ENCODE measurements at places on chromosomes 7 and 10. TPM values are rescaled to one million over a fixed set of nuclear protein-coding genes. Genes with fewer than 3 reads are reported as not detected.
A peak's percentile ranks its signal among the peaks of the same experiment; 100 is the strongest.

GRCh38 chr7:153398789-153399553 lies 639.4 kb downstream of the ACTR3B start:
- H3K27ac ChIP-seq, result no peak overlapping the region
- no peak for DNase-seq
- H3K36me3 ChIP-seq, result no peaks in the 10 kb centered on the region
- no peak overlapping the region for H3K4me3 ChIP-seq

DNA sequence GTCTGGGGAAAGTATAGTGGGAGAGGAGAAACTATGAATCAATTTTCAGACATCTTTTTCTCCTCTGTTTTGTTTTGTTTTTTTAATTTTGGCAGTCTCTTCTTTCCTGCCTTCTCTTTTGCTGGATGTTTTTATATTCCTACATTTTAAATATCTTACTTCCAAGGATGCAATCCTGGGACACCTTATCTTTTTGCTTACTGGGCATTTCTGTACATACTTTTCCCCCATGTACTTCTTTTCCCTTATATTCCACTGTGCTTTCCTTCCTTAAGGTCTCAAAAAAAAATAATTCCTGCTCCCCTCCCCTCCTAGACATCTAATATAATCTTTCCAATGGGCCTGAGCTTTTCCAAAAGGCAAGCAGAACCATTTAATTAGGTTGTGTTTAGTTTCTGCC lies 701.1 kb downstream of the NRG3 start:
- no peak overlapping the region for H3K27ac ChIP-seq
- no peak overlapping the region for H3K4me3 ChIP-seq
- no peaks in the 10 kb centered on the region for H3K36me3 ChIP-seq
- H3K4me1 ChIP-seq, result no peaks in the 10 kb centered on the region
- no peaks in the 10 kb centered on the region for H3K27me3 ChIP-seq

SP8 gene
- total RNA-seq, result not detected

PDK4 gene
- 79.5 TPM for total RNA-seq

- H3K27ac ChIP-seq, result no peak overlapping the region
- H3K27me3 ChIP-seq, result no peaks in the 10 kb centered on the region
- no peak overlapping the region for H3K4me3 ChIP-seq
- no peak for DNase-seq
These were observed 444.4 kb downstream of the GATA3 start for GRCh38 chr10:8498881-8499280.

DNA sequence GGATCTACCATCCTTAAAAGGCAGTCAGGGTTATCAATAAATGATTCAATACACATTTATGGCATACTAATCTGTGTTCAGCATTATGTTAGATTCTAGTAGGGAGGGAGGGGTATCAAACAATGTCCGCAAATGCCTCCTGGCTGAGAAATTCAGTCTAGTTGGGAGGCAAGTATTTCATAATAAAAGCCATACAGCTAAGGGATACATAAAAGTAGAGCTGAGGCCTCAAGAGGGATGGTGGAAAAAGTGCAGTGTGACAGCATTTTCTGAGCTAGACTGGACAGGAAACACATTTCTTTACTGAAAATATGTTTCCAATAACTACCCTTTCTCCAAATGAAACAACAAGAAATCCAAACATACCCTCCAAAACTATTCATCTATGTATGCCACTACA lies 152.8 kb upstream of the LRRN3 start:
- H3K36me3 ChIP-seq, result no peaks in the 10 kb centered on the region
- no peak for DNase-seq
- no peaks in the 10 kb centered on the region for H3K27me3 ChIP-seq
- H3K4me3 ChIP-seq, result no peak overlapping the region

DNA sequence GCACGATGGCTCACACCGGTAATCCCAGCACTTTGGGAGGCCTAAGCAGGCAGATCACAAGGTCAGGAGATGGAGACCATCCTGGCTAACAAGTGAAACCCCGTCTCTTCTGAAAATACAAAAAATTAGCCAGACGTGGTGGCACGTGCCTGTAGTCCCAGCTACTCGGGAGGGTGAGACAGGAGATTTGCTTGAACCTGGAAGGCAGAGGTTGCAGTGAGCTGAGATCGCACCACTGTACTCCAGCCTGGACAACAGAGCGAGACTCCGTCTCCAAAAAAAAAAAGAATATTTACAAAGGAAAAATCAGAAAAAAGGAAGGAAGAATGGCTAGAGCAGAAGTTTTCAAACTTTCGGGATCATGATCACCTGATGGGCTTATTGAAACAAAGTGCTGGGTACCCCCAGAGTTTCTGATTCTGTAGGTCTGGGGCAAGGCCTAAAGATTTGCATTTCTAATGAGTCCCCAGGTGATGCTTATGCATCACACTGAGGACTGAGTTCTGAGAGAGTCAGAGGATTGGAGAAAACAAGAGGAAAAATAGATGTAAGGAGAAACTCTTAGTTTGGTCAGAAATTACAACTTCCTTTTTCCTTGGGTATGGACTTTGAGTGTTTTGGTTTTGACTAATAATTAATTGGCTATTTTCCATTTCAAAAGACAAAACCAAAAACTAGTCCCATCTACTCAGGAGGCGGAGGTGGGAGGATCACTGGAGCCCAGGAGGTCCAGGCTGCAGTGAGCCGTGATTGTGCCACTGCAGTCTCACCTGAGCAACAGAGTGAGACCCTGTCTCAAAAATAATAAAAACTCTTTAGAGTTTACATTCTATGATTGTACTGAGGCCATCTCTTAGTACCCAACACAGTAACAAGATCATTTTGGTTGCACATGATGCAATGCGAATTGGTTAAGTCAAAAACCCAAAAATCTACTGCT lies 14.4 kb downstream of the MARCHF5 start:
- H3K27me3 ChIP-seq, result no peaks in the 10 kb centered on the region
- DNase-seq, result no peak
- peaks cover 4% of the 10 kb centered on the region for H3K4me1 ChIP-seq
- H3K36me3 ChIP-seq, result no peaks in the 10 kb centered on the region
- H3K4me3 ChIP-seq, result no peak overlapping the region

DNA sequence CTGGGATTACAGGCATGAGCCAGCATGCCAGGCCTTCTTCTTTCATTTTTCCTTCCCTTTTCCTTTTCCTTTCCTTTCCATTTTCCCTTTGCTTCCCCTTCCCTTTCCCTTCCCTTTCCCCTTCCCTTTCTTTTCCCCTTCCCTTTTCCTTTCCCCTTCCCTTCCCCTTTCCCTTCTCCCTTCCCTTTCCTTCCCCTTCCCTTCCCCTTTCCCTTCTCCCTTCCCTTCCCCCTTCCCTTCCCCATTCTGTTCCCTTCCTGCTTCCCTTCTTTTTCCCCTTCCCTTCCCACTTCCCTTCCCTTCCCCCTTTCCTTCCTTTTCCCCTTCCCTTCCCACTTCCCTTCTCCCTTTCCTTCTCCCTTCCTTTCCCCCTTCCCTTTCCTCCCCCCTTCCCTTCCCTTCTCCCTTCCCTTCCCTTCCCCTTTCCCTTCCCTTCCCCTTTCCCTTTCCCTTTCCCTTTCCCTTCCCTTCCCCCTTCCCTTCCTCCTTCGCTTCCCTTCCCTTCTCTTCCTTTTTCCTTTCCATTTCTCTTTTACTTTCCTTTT lies 712.2 kb upstream of the POM121L12 start:
- H3K27ac ChIP-seq, result no peak overlapping the region
- H3K27me3 ChIP-seq, result no peaks in the 10 kb centered on the region
- no peaks in the 10 kb centered on the region for H3K36me3 ChIP-seq

POU6F2 gene
- total RNA-seq, result not detected

GRCh38 chr7:46201961-46202360 lies 280.9 kb upstream of the IGFBP3 start:
- no peaks in the 10 kb centered on the region for H3K4me1 ChIP-seq
- no peak for DNase-seq
- no peak overlapping the region for H3K27ac ChIP-seq
- H3K27me3 ChIP-seq, result no peaks in the 10 kb centered on the region
- no peak overlapping the region for H3K4me3 ChIP-seq

DNA sequence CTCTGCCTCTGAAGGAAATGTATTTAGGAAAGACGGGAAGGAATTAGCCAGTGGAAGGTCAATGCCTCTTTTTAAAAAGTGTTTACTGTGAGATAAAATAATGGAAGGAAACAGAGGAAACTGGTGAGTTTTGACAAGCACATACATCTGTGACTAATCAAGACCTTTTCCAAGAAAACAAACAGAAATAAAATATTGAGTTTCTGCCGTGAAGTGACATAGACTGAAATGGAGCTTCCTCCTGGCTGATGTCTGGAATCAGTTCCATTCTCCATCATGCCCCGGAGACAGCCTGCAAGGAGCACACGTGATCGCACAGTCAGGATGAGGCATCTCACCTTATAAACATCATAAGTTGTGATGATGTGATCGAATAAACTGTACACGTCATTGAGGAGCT lies 30.7 kb downstream of the TECTB start:
- no peaks in the 10 kb centered on the region for H3K36me3 ChIP-seq
- H3K4me3 ChIP-seq, result no peak overlapping the region
- H3K27me3 ChIP-seq, result no peaks in the 10 kb centered on the region

SPDYE5 gene
- not detected for total RNA-seq

PPP1R17 gene
- not detected for total RNA-seq

GRCh38 chr7:24854866-24855265 lies 97.6 kb upstream of the GSDME start:
- H3K27ac ChIP-seq, result no peak overlapping the region
- no peaks in the 10 kb centered on the region for H3K27me3 ChIP-seq
- H3K36me3 ChIP-seq, result no peaks in the 10 kb centered on the region
- DNase-seq, result no peak
- no peaks in the 10 kb centered on the region for H3K4me1 ChIP-seq

- H3K36me3 ChIP-seq, result no peaks in the 10 kb centered on the region
- H3K4me1 ChIP-seq, result peaks cover 47% of the 10 kb centered on the region
- no peaks in the 10 kb centered on the region for H3K27me3 ChIP-seq
- H3K4me3 ChIP-seq, result peak overlapping the region; percentile 91
- H3K27ac ChIP-seq, result no peak overlapping the region
These were observed 1.1 kb downstream of the FAM133B start for GRCh38 chr7:92589056-92589455.

AKR1C2 gene
- total RNA-seq, result 44.9 TPM

DNA sequence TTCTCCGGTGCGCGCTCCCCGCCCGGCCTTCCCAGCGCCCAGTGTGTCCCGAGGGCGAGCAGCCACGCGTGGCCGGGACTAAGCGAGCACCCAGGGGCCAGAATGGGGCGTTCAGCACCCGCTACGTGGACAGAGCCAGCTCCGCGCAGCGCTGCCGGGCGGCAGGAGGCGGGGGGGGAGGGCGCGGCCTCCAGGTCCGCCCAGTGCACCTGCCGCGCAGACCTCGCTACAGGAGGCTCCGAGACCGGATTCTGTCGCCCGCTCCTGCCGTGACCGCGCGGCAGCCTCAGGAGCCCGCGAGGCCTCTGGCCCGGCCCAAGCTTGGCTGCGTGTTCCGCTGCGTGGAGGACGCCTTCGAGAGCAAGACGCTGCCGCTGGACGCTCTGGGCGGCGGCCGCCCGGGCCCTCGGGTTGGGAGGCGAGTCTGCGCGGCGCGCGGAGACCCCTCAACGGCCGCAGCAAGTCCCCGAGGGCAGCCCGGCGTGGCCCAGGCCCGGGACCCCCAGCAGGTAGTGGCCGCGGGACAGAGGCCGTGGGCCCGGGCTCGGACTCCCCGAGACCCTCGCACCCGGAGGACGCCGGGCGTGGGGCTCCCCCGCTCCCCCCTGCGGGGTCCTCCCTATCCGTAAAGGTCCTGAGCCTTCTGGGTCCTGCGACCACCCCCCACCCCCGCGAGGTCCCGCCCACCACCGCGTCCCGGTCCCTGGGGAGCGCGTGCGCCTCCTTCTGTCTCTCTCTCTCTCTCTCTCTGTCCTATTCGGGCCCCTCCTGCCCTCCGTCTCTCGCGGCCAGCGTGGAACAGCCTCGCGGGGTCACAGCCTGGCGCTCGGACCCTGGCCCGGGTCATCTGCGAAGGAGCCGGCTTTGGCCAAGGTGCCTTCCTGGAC lies 904 bp upstream of the DPYSL4 start:
- peaks cover 7% of the 10 kb centered on the region for H3K4me1 ChIP-seq
- H3K4me3 ChIP-seq, result peak overlapping the region; percentile 61
- H3K27me3 ChIP-seq, result peaks cover 13% of the 10 kb centered on the region
- no peak overlapping the region for H3K27ac ChIP-seq
- no peak for DNase-seq

DNA sequence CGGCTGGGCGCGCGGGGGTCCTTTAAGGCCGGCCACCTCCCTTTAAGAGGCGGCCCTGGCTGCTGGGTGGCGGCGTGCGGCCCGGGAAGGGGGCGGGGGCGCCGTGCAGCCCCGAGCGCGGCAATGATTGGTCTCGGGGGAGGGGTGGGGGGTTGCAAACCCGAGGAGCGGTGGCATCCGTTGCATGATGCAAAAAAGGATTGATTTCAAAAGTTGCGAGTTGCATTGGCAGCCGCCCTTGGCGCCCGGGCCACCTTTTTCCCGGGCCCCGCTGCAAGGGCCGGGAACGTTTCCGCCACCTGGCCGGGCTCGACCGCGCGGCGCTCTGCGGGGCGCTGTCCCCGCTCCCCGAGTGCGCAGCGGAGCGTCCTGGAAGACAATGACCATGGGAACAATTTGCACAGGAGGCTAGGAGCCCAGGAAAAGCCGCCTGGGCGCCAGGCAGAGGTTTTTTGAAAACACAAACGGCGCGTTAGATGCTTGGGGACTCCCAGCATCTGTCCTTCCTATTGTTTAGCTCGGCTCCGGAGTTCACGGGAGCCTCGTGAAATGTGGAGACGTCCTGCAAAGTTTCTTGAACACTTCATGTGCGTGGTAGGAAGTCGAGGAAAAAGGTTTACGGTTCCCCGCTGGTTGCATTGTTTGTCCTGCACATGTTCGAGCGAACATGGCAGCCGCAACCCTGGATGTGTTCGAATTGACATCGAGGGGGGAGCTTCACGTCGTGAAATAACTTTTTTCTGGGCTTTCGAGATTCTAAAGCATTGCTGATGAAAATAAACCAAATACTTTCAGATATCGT lies at the start of gene SEPHS1:
Gene SEPHS1, minus strand, starts transcription at position 78 of the 802 bp plus-strand sequence. CDS start 3,343 bp downstream, outside the sequence.
- H3K4me3 ChIP-seq, result peak within 1 kb of the TSS; percentile 96
- H3K27me3 ChIP-seq, result peaks cover 7% of the 10 kb centered on the region
- no peaks in the 10 kb centered on the region for H3K36me3 ChIP-seq
- peak within 1 kb of the TSS; percentile 92 for H3K27ac ChIP-seq
- peak; percentile 12 for DNase-seq

GRID1 gene
- total RNA-seq, result 0.85 TPM

DNA sequence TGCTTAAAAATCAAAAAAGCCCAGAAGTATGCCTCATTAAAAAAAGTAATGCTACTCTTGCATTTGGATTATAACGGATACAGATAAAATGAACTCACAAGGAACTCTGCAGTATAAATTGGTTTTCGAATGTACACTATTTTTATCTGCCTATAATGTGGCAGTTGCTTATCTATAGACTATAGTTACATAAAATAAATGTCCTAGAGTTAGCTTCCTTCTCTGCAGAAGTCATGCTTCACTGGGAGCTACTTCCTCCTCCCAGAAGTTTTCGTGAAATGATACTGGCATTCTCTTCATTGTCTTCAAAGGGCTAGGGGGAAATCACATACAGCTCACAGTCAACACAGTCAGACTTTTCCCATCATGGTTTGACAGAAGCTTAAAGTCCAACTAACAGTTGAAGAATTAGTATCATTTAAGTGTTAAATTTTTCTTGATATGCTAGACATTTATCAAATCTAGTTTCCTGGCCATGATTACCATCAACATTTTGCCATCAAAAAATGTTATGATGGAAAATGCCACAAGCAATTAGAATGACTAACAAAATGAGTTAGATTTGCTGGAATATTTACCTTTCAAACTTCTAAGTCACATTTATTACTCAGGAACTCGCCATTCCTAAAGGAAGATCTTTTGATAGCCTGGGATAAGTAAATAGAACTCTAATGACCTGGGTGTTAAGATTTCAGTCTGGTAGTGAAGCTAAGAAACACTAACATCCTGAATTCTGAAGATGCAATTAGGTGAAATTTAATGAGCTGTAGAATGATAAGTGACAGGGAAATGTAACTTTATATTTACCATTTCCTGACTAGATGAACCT lies 87.3 kb upstream of the TRIL start:
- DNase-seq, result no peak
- no peaks in the 10 kb centered on the region for H3K4me1 ChIP-seq
- no peak overlapping the region for H3K27ac ChIP-seq
- no peak overlapping the region for H3K4me3 ChIP-seq
